ENCODE measurements at places on chromosomes 4 and X. TPM values are rescaled to one million over a fixed set of nuclear protein-coding genes. Genes with fewer than 3 reads are reported as not detected.

Gene SPANXB1
- total RNA-seq: not detected

Gene TLR2
- 1.7 TPM for total RNA-seq

Gene ZFP92
- total RNA-seq: 1.6 TPM

Gene ABCD1
- 19.0 TPM for total RNA-seq

DNA sequence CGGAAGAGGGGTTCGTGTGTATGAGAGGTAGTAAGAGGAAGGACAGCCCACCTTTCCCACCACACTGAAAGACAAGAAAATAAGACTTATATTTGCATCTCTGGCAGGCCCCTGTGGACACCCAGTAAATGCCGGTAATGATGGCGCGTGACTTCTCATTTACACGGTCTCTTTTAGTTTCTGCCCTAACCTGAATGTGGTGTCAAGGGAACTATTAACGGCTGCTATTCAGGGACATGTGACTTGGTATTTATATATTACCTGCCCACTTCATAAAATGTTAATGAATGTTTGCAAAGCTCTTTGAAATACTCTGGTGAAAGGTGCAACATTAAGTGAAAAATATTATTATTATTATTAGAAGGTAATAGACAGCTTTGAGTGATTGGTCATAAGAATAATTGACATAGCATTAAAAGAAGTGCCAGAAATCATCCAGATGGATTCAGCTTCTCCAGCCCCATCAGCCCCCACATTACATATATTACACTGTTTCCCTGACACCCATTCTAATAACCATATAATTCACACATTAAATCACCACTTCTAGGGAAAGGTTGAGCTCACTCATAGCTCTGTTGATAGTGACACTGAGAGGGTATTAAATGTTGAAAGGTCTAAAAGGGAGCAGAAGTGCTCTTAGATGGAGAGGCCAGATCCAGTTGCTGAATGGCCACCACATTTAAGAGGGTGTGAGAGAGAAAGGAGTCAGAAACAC is 83.0 kb upstream of the BEND4 start:
- H3K4me3 ChIP-seq: no peak overlapping the region
- peaks cover under 1% of the 10 kb centered on the region for H3K27me3 ChIP-seq
- no peaks in the 10 kb centered on the region for H3K36me3 ChIP-seq
- H3K27ac ChIP-seq: no peak overlapping the region
- H3K4me1 ChIP-seq: no peaks in the 10 kb centered on the region

- no peaks in the 10 kb centered on the region for H3K4me1 ChIP-seq
- no peak overlapping the region for H3K27ac ChIP-seq
Observed at GRCh38 chr4:5917672-5918071, 24.8 kb upstream of the CRMP1 start.

GRCh38 chr4:141413366-141413765 is 192.7 kb downstream of the ZNF330 start:
- peaks cover 18% of the 10 kb centered on the region for H3K4me1 ChIP-seq
- no peaks in the 10 kb centered on the region for H3K36me3 ChIP-seq
- no peak for DNase-seq
- H3K27me3 ChIP-seq: no peaks in the 10 kb centered on the region
- H3K4me3 ChIP-seq: no peak overlapping the region

- no peak overlapping the region for H3K27ac ChIP-seq
- H3K4me3 ChIP-seq: no peak overlapping the region
- no peak for DNase-seq
Observed at GRCh38 chrX:108537005-108537404, 97.4 kb downstream of the COL4A5 start.

GRCh38 chr4:169439244-169439643 is 168.5 kb upstream of the SH3RF1 start:
- H3K4me3 ChIP-seq: no peak overlapping the region
- peak overlapping the region; percentile 9 for H3K27ac ChIP-seq
- H3K4me1 ChIP-seq: peaks cover 27% of the 10 kb centered on the region
- DNase-seq: no peak
- H3K36me3 ChIP-seq: peaks cover 12% of the 10 kb centered on the region

- no peaks in the 10 kb centered on the region for H3K4me1 ChIP-seq
- no peak overlapping the region for H3K27ac ChIP-seq
Observed at GRCh38 chrX:155313766-155314165, 20.6 kb downstream of the CLIC2 start.

DNA sequence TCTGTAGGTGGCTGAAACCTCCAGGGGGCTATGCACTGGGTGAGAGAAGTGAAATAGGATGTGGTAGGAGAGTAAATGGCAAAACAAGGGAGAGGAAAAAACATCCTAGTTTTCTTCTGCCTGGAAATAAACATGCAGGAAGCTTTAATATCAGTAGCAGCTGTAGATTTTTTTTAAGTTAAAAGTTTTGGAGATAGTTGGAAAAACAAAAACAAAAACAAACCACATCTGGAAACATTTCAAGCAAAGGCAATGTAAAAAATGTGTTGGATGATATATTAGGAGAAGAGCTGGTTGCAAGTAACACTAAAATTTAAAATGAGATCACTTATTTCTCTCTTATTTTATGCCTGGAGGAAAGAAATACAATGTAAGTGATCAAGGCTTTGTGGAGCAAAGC is 388.0 kb downstream of the SPRY1 start:
- H3K27me3 ChIP-seq: no peaks in the 10 kb centered on the region
- no peak for DNase-seq
- no peak overlapping the region for H3K4me3 ChIP-seq
- H3K36me3 ChIP-seq: no peaks in the 10 kb centered on the region
- peaks cover 64% of the 10 kb centered on the region for H3K4me1 ChIP-seq

DNA sequence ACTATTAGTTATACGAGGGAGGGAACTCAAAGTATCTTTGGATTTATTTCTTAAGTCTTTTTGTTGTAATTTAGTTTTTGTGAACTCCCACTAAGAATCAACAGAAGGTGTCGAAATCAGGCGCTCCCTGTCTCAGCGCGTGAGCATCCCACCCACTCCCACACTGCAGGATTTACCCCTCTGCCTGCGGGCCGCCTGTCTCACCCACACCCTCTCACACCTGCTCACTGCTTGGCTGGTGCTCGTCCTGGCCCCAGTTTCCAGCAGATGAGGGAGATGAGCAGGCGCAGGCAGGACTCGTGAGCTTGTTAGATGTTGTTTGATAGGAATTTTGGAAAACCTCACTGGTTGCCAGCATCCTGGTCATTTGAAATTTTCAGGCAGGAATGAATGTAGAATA is 20.8 kb upstream of the HGFAC start:
- H3K27me3 ChIP-seq: no peaks in the 10 kb centered on the region
- H3K36me3 ChIP-seq: peaks cover 10% of the 10 kb centered on the region
- H3K27ac ChIP-seq: no peak overlapping the region
- no peaks in the 10 kb centered on the region for H3K4me1 ChIP-seq

- H3K4me3 ChIP-seq: no peak overlapping the region
- no peaks in the 10 kb centered on the region for H3K27me3 ChIP-seq
- no peaks in the 10 kb centered on the region for H3K36me3 ChIP-seq
- DNase-seq: no peak
Observed at GRCh38 chrX:31547816-31548215, 476.0 kb upstream of the FTHL17 start.

GRCh38 chrX:19627081-19627480 is 111.8 kb upstream of the MAP3K15 start:
- H3K27me3 ChIP-seq: no peaks in the 10 kb centered on the region
- peaks cover 62% of the 10 kb centered on the region for H3K4me1 ChIP-seq
- no peaks in the 10 kb centered on the region for H3K36me3 ChIP-seq
- DNase-seq: no peak
- H3K4me3 ChIP-seq: no peak overlapping the region
